Right renal cortex interstitium (tissue), 3 donors: ENCODE measurements at places on chromosomes 5 and 9.

- DNase-seq, result no peak
These were observed 52.8 kb upstream of the SLC44A1 start for GRCh38 chr9:105191508-105192121.

- DNase-seq, result peak; percentile 10
These were observed 32.4 kb upstream of the NXNL2 start for GRCh38 chr9:88502552-88503034.

DNA sequence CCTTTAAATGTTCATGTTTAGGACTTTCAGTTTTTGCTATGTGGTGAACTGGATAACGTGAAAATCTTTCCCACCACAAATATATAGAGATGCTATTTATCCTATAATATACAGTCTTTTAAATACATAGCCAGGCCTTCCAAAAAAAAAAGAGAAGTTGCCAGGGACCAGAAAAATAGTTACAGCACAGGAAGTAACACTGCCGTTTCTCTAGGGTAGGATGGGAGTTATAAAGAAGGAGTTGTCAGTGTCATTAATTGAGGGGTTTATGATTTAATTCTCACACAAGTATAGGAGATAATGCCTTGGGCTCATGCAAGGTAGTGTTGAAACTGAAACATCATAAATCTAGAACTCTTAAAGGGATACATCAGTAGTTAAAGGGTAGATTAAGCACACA, 83.9 kb downstream of the LRRC70 start:
- no peak for DNase-seq

GRCh38 chr5:141476132-141476911, 556 bp downstream of the PCDHGC3 start:
- DNase-seq, result no peak

GRCh38 chr5:58156361-58156760, 303.5 kb downstream of the PLK2 start:
- DNase-seq, result no peak
